ENCODE measurements at places on chromosomes 4 and X.

GRCh38 chr4:108320061-108320460, 151.3 kb upstream of the LEF1 start:
- DNase-seq: no peak

- no peak for DNase-seq
These were observed 102.1 kb downstream of the PCDH18 start for GRCh38 chr4:137430171-137430570.

DNA sequence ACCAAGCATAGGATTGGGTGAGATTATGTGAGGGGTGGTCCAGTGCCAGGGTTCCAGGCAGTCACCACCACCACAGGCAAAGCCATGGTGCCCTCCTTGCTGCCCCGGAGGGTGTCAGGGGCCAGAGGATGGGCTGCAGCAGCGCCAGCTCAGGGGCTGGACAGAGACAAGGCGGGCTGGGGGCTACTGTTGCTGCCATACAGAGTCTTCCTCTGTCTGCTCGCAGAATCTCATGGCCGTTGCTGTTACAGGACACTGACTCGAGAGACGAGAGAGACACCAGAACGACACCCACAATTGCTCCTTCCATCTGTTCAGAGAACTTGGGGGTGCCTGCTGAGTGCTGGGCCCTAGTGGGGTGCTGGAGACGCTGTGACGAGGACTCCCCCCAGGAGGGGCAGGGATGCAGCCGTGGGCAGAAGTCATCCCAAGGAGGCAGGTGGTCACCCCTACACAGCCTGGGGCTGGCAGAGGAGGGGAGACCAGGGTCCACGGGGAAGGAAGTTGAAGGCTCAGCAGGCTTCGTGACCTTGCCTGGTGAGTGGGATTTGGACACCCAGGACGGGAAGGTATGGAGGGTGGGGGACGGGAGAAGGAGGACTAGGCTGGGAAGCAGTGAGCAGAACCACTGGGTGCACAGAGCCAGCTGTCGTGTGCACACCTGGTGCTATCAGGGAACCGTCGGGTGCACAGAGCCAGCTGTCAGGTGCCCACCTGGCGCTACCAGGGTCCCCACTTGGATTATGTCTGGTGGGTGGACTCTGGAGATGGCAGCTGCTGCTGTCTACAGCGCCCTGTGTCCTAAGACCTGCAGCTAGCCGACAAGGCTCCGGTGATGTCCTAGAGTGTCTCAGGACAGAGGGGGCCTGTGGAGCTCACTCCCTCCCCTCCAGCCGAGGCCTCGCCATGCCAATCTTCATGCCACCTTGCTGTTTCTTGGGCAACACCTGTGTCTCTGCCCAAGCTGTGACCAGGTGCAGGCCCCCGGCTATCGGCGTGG, 43.9 kb upstream of the HMX1 start:
- DNase-seq: no peak

DNA sequence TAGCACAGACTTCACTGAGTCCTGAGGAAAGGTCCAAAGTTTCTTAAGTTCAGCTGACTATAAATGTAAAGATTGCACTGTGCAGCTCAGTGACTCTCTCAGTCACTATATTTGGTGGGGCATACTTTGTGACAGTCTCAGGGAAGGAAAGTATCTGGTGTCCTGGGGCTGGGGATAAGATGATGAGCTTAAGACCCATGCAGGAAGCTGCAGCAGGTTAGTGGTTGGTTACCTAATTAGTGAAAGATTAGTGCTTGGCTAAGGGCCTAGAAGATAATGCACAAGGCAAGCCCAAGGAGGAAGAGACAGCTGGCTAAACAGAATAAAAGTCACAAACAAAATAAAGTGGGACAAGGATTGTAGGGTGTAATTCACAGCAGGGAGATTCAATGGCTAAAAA, 25.4 kb upstream of the SLITRK4 start:
- DNase-seq: no peak

DNA sequence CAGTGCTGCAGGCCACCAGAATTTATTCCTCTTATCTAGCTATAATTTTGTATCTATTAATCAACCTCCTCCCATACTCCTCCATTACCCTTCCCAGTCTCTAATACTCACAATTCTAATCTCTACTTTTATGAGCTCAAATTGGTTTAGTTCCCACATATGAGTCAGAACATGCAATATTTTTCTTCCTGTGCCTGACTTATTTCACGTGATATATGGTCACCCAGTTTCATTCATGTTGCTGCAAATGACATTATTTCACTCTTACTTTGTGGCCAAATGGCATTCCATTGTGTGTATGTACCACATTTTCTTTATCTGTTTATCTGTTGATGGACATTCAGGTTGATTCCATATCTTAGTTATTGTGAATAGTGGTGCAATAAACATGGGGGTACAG, 483.5 kb downstream of the ACTRT1 start:
- DNase-seq: no peak

DNA sequence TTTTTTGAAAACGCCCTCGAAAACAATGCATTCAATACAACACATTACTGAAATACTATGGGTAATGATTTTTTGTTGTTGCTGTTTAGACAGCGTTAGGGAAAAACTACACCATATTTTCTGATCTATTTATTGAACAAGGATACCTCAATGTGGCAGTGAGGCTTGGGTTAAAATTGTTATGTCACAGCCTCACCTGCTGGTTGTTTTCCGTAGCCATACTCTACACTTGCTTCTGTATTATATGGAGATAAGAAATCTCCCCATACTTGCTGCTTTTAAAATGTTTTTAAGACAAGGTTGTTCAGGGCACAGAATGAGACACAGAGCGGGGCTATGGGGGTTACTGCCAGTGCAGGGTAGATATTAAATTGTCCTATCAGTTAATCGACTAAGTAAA, 221.6 kb upstream of the FTHL17 start:
- no peak for DNase-seq

GRCh38 chr4:46329118-46329976, 60.6 kb downstream of the GABRA2 start:
- no peak for DNase-seq

GRCh38 chr4:1821679-1822567, 28.8 kb downstream of the FGFR3 start:
- no peak for DNase-seq

GRCh38 chr4:68987007-68987406, 35.4 kb upstream of the UGT2A3 start:
- no peak for DNase-seq

DNA sequence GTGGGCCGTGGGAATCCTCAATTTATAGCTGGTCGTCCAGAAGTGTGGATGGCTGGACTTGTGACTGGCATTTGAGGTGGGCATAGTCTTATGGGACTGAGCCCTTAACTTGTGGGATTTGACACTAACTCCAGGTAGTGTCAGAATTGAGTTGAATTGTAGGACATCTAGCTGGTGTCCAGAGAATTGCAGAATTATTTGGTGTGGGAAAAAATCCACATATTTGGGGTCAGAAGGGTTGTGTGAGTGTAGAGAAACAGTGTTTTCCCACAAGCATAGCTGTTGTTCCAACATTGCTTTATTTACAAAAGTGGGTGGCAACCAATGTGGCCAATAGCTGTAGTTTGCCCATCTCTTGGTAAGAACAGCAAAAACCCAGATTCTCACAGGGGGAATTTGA, 91.3 kb downstream of the MOSPD2 start:
- no peak for DNase-seq

- no peak for DNase-seq
These were observed 93.2 kb upstream of the DIAPH2 start for GRCh38 chrX:96591421-96591820.

DNA sequence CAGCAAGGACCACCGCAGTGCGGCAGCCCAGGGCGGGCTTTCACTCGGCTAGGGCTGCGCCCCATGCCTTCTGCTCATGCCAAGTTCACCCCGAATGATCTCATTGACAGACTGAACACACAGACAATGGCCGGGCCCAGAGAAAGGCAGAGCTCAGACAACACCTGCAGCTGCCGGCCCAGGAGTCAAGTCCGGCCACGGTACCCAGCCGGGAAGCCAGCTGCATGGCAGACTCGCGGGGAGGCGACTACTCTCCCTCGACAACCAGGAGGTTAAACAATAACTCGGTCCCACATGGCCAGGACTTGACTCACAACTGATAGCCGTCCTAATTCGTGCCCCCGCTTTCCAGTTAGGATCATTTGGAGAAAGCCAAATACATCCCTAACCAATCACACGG, 50.4 kb downstream of the ABLIM2 start:
- no peak for DNase-seq

- no peak for DNase-seq
These were observed 74.0 kb upstream of the NUDT6 start for GRCh38 chr4:122996350-122996749.

- DNase-seq: no peak
These were observed 286.8 kb downstream of the CRLF2 start for GRCh38 chrX:925652-926061.

DNA sequence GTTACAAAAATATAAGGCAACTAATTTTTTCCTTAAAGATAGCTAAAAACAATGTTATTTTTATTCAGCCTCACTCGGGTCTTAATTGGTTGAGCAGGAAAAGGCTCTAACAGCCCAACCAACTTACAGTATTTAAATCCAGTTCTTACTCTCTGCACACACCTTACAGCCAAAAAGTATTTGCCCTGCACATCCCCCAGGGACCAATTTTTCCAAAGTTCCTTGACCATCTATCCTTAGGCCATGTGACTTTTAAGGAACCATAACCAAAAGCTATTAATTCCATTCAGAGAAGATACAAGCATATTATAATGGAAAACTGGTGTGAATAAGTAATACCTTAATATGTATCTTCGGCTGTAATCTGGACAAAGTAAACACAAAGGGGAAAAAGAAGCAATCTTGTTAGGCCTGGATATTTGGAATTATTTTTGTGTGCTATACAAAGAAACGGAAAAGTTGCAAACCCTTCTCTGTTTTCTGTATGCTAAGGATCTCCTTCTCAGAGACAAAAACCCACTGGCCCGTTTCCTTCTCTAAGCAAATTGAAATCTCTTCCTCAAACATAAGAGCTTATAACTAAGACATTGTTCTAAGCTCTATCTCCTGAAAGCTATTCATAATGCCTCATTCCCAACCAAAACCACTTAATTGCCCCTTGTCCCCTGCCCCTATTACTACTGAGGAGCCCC, 1.0 kb upstream of the THAP9 start:
- no peak for DNase-seq

DNA sequence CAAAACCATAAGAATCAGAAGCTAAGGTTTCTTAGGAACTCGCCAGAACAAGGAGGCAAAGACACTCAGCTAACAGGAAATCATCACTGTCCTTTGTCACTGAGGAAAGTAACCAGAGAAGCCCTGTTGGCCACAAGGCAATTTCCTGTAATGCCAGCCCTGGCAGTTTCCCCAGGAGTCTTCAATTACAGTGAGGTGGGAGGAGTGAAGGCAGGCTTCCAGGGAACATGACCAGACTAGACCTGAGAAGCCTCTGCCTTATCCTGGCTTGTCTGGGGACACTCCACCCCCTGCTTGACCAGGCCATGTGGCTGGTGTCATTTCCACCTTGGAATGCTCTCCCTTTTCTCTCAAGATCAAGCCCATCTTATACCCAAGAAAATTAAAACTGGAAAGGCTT, 125.3 kb downstream of the COL4A6 start:
- DNase-seq: no peak

- DNase-seq: no peak
These were observed 79.4 kb downstream of the NLGN4X start for GRCh38 chrX:6149060-6149872.

- no peak for DNase-seq
These were observed 284.2 kb upstream of the F9 start for GRCh38 chrX:139246295-139246694.

DNA sequence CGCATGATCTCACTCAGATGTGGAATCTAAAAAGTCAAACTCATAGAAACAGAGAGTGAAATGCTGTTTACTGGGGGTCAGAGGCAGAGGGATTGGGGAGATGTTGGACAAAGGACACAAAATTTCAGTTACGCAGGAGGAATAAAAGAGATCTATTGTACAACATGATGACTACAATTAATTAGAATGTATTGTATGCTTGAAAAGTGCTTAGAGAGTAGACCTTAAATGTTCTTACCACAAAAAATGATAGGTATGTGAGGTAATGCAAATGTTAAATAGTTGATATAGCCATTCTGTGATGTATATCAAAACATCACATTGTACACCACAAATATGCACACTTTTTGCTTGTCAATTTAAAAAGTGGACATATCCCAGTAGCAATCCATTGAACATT, 36.1 kb upstream of the PHKA2 start:
- DNase-seq: no peak

GRCh38 chr4:78599931-78600375, 48.4 kb downstream of the ANXA3 start:
- no peak for DNase-seq

GRCh38 chr4:152223600-152223999, 312.3 kb downstream of the FBXW7 start:
- DNase-seq: no peak

- DNase-seq: no peak
These were observed 78.3 kb downstream of the GASK1B start for GRCh38 chr4:158094413-158095134.

DNA sequence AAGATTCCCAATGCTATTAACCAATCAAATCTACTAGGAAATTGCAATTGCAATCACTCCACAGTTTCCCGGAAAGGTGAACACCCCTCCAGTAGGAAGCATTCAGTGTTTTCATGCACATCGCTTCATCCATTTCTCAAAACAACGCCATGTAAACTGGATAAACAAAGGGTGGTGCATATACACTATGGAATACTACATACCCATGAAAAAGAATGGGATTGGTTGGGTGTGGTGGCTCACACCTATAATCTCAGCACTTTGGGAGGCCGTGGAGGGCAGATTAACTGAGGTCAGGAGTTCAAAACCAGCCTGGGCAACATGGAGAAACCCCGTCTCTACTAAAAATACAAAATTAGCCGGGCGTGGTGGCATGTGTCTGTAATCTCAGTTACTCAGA, 29.1 kb downstream of the DHRSX start:
- DNase-seq: no peak

GRCh38 chrX:85221361-85221760, 22.2 kb downstream of the SATL1 start:
- no peak for DNase-seq

DNA sequence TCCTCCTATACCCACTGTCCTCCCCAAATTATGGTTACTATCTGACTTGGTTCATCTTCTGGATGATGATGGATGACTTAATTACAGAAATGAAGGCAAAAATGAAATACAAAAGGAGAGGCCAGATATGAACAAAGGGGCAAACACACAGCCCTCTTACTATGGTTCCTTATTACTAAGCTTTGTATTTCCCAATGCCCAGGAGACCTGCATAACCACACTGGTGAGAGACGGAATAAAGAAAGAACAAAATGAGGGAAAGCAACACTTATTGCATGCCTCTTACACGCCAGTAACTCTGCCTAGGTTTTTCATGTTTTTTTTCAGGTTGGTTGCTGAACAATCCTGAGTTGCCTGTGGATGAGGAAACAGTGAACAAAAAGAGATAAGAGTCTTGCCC, 120.5 kb downstream of the SLC10A7 start:
- no peak for DNase-seq

- DNase-seq: peak; percentile 65
These were observed 65.5 kb downstream of the EDNRA start for GRCh38 chr4:147546349-147546748.

GRCh38 chrX:73817393-73818199, 254.6 kb downstream of the CHIC1 start:
- no peak for DNase-seq

- DNase-seq: no peak
These were observed at the start of gene CPZ for GRCh38 chr4:8592366-8593263. TSS of gene CPZ (plus strand) at chr4:8592765. CDS start at chr4:8592834, 69 bp downstream.

GRCh38 chrX:74800062-74800461, 125.2 kb downstream of the NEXMIF start:
- no peak for DNase-seq
